ENCODE measurements at places on chromosomes 4 and X.

GRCh38 chrX:31588355-31588754 is 516.5 kb upstream of the FTHL17 start:
- DNase-seq, result no peak

GRCh38 chrX:9342561-9343051 is 122.3 kb upstream of the TBL1X start:
- DNase-seq, result no peak

DNA sequence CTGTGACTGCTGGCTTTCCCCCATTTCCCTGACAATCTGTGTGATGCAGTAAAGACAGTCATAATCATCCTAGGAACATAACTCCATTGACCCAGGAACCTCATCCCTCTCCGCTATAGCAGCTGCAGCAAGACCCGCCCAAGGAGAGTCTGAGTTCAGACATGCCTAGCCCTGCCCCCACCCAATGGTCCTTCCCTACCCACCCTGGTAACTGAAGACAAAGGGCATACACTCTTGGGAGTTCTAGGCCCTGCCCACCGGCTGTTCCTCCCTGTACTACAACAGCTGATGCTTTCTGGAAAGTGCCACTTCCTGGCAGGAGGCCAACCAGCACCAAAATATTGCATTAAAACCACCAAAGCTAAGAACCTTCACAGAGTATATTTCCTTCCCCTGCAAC is 1035.6 kb downstream of the C4orf33 start:
- DNase-seq, result no peak

DNA sequence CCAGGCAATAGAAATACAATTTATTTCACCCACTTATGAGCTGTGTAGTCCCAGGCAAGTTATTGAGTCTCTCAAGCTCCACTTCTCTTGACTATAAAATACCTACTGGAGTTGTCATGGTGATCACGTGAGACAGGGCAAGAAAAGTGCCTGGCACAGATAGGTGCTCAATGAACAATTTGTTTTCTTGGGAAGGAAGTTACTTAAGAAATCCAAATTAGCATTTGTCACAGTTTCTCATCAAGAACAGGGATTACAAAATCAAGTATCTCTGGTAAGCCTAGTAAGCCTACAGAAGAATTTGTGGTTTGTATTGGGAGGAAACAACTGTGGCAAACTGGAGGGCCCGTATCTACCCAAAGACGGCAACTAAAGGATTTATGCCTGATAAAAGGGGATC is 37.5 kb upstream of the RASGEF1B start:
- DNase-seq, result no peak

DNA sequence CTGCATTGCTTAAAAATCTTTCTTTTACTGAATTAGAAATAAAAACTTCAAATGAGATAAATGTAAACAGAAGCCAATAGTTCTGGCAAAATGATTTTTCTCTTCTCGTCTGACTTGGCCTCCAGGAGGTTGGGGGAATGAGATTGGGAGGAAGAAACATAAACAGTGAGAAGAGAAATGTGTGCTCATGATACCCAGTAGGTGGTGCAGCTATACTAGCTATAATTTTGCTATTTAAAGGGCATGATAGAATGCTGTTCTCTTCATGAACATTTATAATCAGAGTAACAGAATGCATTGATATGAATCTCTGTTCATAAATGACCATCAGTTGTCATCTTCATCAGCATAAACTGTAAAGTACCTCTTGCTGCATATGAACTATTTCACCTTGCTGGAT is 85.5 kb downstream of the TACR3 start:
- DNase-seq, result no peak

GRCh38 chr4:109682875-109683274 is 20.4 kb downstream of the CASP6 start:
- no peak for DNase-seq

All from effector memory CD8-positive, alpha-beta T cell (primary cell).